ENCODE measurements at places on chromosomes 7 and 10. TPM values are rescaled to one million over a fixed set of nuclear protein-coding genes. Genes with fewer than 3 reads are reported as not detected.

DNA sequence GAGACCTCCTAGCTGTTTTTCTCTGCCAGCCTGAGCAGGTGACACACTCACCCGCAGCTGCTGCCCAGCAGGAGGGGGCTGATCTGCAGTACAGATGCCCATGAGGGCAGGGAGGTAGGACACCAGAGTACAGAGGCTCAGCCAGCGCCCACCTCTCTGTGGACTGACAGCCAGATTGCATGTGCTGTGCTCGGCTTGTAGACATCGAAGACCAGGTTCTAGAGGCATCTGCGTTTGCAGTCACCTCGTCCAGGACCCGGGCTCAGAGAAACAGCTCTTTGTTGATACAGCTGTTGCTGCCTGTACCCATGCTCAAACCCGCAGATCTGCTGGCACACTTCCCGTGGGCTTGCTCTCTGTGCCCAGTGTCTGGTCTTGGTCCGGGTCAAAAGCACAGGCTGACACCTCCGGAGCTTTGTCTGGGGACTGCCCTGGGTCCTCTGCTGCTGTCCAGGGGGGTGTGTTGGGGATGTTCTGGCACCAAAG is 224.7 kb downstream of the GLRX3 start:
- H3K27me3 ChIP-seq, result no peaks in the 10 kb centered on the region
- H3K4me3 ChIP-seq, result no peak overlapping the region
- DNase-seq, result no peak
- H3K36me3 ChIP-seq, result no peaks in the 10 kb centered on the region

C10orf53 gene
- total RNA-seq, result 0.16 TPM

NUPR2 gene
- total RNA-seq, result not detected

GRCh38 chr7:74449809-74450397 is 3.8 kb upstream of the GTF2IRD1 start:
- peak; percentile 47 for DNase-seq
- no peak overlapping the region for H3K27ac ChIP-seq
- peaks cover 10% of the 10 kb centered on the region for H3K4me1 ChIP-seq
- peaks cover 5% of the 10 kb centered on the region for H3K27me3 ChIP-seq

DNA sequence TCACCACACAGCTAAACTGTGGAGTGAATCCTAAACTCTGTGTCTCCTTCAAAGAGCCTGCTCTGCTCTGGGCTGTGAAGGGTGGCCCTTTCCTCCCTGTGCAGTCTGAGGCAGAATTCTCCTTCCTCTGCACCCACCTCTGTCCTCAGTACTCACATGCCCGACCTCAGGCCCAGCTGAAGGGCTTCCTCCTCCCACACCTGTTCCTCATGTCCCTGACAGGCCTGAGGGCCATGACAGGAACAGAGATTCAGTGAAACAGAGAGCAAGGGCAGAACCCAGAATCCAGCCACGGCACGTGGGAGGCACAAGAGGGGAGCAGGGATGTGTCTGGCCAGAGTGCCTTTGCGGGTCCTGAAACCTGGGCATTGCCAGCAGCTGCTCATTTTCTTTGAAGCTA is 13.9 kb downstream of the CREB3L2 start:
- H3K27ac ChIP-seq, result peak overlapping the region; percentile 44
- H3K4me1 ChIP-seq, result peaks cover 16% of the 10 kb centered on the region
- no peaks in the 10 kb centered on the region for H3K27me3 ChIP-seq
- DNase-seq, result no peak
- H3K4me3 ChIP-seq, result no peak overlapping the region

SLIT1 gene
- total RNA-seq, result 0.32 TPM

DNA sequence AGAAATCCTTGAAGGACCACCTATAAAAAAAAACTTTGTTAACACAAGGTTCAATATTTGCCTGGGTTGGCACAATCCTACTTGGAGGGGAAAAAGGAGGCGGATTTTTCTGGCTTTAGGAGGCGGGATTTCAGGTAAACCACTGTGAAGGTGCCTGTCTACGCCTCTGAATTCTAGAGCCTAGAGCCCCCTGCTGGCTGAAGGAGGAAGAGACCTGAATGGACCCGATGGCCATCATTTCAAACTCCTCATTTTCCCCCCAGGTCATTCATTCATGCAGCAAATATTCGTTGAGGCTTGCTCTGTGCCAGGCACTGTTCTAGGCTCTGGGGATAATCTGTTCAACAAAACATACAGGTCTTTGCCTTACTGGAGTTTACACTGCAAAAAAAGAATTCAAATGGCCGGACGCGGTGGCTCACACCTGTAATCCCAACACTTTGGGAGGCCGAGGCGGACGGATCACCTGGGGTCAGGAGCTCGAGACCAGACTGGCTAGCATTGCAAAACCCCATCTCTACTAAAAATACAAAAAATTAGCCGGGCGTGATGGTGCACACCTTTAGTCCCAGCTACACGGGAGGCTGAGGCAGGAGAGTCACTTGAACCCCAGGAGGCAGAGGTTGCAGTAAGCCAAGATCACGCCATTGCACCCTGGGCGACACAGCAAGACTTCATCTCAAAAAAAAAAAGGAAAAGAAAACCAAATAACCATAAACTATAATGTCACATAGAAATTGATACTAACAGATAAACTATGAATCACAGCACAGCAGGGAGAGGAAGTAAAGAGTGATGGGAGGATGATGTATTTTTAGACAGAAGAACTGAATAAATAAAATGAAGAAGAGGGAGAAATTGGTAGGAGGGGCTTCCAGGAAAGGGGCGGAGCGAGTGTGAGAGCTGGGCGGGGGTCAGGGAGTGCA is 90.1 kb upstream of the NFE2L3 start:
- no peak overlapping the region for H3K27ac ChIP-seq
- no peak overlapping the region for H3K4me3 ChIP-seq
- no peaks in the 10 kb centered on the region for H3K36me3 ChIP-seq
- peaks cover 17% of the 10 kb centered on the region for H3K4me1 ChIP-seq

GRCh38 chr7:80294346-80294745 is 159.7 kb downstream of the GNAI1 start:
- H3K27me3 ChIP-seq, result no peaks in the 10 kb centered on the region
- H3K27ac ChIP-seq, result no peak overlapping the region
- no peak overlapping the region for H3K4me3 ChIP-seq
- no peak for DNase-seq
- peaks cover 2% of the 10 kb centered on the region for H3K4me1 ChIP-seq
- H3K36me3 ChIP-seq, result no peaks in the 10 kb centered on the region

GATA3 gene
- 293 TPM for total RNA-seq

- no peak overlapping the region for H3K27ac ChIP-seq
- H3K36me3 ChIP-seq, result no peaks in the 10 kb centered on the region
- H3K27me3 ChIP-seq, result no peaks in the 10 kb centered on the region
- H3K4me1 ChIP-seq, result no peaks in the 10 kb centered on the region
- no peak for DNase-seq
Measured at GRCh38 chr10:126277181-126277580, 111.1 kb downstream of the ADAM12 start.

TMEM184A gene
- total RNA-seq, result 0.23 TPM

Measured in activated T-helper 2 cell treated with anti-CD3 and anti-CD28 coated beads, Interferon-gamma antibody, Interleukin-2, Interleukin-4, amounts not matched to agents 10 μg/mL and 5 μg/mL and 100 μg/mL, durations not matched to agents 14 hours and 24 hours and 36 hours (primary cell).